Mucosa of gallbladder (tissue), 1 donor: ENCODE measurements at places on chromosomes 7 and 10. TPM values are rescaled to one million over a fixed set of nuclear protein-coding genes. Genes with fewer than 3 reads are reported as not detected.

GRCh38 chr10:69335063-69335587 is 56.8 kb downstream of the HK1 start:
- no peak for DNase-seq

GRCh38 chr10:48266528-48266927 is 8.0 kb downstream of the FRMPD2 start:
- no peak for DNase-seq

DNA sequence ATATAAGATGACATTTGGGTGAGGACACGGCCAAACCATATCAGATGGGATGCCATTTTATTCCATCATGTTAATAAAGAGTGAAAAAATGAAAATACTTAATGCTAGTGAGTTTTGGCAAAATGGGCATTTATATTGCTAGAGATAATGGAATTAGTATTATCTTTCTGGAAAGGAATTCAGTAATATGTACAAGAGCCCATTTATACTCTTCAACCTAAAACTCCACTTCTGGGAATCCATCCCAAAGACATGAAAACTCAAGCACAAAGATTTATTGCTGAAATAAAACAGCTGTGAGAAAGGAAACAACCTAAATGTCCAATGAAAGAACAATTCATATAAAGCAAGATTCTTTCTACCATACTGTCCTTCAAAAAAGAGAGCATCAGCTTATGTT is 96.0 kb upstream of the TMEM168 start:
- DNase-seq: no peak

DNA sequence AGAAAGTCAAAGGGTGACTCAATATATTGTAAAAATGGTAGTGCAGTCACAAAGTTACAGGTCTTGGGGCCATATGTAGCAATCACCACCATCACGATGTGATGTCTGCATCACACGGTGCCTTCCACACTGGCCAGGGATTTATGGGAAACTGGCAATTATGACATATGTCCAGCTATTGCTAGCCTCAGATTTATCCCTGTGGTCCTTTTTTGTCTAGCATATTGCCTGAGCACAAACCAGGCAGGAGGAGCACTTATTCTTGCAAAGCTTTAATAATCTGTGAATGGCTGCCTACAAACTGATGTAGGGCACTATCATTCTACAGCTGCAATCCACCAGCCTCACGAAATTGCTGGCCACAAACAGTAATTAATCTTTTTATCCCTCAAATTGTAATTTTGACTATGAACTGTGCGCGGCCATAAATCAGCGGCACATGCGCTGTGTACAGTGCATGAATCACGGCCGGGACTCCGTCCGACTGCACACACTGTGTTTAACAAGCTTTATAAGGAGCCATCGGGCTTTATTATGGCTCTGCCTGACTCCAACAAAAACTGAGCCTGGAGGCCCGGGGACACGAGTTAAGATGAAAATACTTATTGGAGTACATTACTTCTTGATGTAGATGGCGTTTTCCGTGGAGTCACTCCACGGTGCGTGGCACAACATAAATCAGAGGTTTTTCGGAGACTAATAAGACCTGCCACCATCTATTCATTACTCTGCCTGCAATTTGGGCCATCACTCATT is 115.2 kb downstream of the EBF3 start:
- no peak for DNase-seq

DNA sequence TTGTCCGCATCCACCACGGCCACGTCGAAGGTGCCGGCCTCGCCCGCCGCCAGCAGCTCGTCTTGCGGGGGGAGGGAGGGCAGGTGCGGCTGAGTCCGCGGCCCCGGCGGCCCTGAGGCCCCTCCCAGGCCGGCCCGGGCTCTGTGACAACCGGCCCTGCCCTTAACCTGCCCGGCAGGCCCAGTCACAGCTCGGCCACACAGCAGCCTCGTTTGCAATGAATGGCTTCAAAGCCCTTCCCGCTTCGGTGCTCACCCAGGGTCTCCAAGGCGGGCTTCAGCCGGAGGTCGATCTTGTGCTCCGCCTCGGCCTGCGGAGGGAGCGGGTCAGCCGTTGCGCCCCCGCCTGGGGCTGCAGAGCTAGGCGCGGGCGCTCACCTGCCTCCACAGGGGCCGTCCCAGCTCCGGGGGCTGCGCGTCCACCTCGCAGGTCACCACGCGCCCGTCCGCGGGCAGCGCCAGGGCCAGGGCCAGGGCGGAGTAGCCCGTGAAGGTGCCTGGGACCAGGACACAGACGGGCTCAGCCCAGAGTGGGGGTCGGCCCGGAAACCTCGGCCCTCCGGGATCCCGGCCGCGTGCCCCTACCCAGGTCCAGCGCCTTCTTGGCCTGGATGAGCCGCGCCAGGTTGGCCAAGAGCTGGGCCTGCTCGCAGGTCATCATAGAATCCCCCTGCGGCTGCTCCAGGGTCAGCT is 928 bp downstream of the COMTD1 start:
- DNase-seq: no peak

- DNase-seq: no peak
These were observed 22.4 kb downstream of the SLC25A13 start for GRCh38 chr7:96299496-96299895.

- no peak for DNase-seq
These were observed 61.6 kb downstream of the SLC29A4 start for GRCh38 chr7:5344342-5344741.

- no peak for DNase-seq
These were observed 37.7 kb upstream of the R3HCC1L start for GRCh38 chr10:98096731-98097130.

GRCh38 chr7:118753479-118753878 is 529.0 kb downstream of the ANKRD7 start:
- DNase-seq: no peak

DNA sequence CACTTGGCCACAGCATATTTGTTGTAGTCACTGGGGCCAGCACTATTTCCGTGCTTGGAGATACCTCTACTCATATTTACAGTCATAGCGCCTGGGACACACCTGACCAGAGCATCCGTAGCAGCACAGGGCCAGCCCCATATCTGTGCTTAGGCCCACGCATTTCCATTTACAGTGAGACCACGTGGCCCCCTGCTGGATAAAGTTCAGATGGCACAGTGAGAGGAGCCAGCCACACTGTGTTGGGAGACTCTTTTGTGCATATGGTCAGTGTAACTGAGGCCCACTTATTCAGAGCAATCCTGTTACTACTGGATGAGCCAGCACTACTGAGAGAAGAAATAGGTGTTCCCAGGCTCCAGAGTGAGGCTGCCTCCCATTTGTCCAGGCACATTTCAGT is 455.3 kb downstream of the REEP3 start:
- peak; percentile 47 for DNase-seq

- DNase-seq: no peak
These were observed 668.5 kb upstream of the AUTS2 start for GRCh38 chr7:68929781-68930261.

GRCh38 chr7:31146030-31146429 is 93.9 kb downstream of the ADCYAP1R1 start:
- DNase-seq: no peak

GRCh38 chr10:18261063-18261610 is 120.9 kb downstream of the CACNB2 start:
- DNase-seq: no peak

The CC2D2B gene
- total RNA-seq: 2.9 TPM

The CALML5 gene
- not detected for total RNA-seq

The BAG3 gene
- 65.9 TPM for total RNA-seq

The KLLN gene
- total RNA-seq: 0.69 TPM
